ENCODE measurements at places on chromosomes 1 and 21.

DNA sequence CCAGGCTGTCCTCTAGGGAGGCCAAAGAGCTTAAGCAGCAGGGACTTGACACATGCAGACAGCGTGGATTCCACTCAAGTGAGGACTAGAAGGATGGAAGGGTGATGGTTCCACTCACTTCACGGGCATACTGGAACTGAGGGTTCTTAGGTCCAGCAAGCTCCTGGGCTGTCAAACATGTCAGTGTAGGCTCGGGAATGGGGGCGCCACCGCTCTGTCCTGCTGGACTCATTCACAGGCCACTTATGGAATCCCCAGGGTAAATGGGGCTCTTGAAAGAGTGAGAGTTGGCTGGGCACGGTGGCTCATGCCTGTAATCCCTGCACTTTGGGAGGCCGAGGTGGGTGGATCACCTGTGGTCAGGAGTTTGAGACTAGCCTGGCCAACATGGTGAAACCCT, 27.7 kb upstream of the CSF3R start:
- no peaks in the 10 kb centered on the region for H3K36me3 ChIP-seq
- no peak overlapping the region for H3K4me3 ChIP-seq
- DNase-seq = no peak
- H3K4me1 ChIP-seq = peaks cover 14% of the 10 kb centered on the region
- H3K27ac ChIP-seq = no peak overlapping the region

DNA sequence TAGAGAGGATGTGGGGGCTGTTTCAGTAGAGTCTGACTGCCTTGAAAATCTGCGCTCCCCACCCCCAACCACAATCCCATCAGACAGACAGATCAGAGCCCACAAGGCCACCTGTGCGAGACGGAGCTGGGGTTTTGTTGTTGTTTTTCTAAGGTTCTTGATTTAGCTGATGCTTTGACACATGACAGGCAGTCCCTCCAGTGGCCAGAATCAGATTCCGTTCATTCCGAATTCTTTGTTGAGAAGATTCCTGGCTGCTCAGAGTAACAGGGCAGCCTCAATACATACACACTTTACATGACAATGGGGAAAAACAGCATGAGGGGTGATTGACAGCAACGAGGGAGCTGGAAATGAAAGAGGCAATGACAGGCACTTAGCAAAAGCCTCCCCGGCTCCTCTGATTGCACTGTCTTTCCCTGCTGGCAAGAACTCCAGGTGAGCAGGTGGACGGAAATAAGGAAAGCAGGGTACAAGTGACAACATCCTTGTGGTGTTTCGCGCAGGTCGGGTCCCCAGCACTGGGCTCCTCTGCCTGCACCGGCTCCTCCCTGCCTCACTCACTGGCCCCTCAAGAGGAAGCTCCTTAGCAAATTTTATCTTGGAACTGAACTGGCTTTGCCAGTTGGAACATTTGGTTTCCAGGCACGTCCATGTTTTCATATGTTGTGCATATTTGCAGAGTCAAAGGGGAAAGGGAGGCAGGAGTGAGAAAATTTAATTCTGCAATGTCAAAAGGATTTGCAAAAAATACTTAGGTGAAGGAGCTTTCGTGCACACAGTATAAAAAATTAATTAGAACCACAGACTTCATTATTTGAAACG, 148.7 kb downstream of the PGBD5 start:
- peak; percentile 36 for DNase-seq
- H3K4me1 ChIP-seq = peaks cover 75% of the 10 kb centered on the region
- H3K36me3 ChIP-seq = peaks cover 9% of the 10 kb centered on the region
- peak overlapping the region; percentile 6 for H3K4me3 ChIP-seq

GRCh38 chr1:175572932-175573868, 170.2 kb downstream of the TNR start:
- peaks cover 17% of the 10 kb centered on the region for H3K4me1 ChIP-seq
- no peak overlapping the region for H3K27ac ChIP-seq
- no peaks in the 10 kb centered on the region for H3K27me3 ChIP-seq
- no peaks in the 10 kb centered on the region for H3K36me3 ChIP-seq
- no peak overlapping the region for H3K4me3 ChIP-seq

- DNase-seq = no peak
- H3K4me3 ChIP-seq = no peak overlapping the region
- H3K36me3 ChIP-seq = peaks cover 42% of the 10 kb centered on the region
- no peaks in the 10 kb centered on the region for H3K27me3 ChIP-seq
These were observed 11.4 kb downstream of the EMC1 start for GRCh38 chr1:19239876-19240275.

DNA sequence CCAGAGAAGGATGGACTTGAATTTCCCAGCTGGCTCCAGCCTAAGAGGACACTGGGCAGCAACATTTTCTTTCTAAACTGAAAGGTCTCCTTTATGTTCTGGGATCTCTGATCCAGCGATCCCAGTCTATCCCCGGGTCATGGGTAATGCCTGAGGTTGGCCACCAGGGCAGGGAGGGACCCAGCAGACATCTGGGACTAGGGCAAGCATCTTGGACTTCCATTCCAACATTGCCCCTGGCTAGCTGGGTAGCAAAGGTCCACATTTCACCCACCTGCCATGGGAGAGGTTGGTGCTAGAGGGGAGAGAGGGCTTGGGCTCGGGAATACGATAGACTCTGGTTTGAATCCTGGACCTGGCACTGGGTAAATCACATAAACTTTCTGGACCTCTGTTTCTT, 84.6 kb downstream of the LRRN2 start:
- no peak overlapping the region for H3K4me3 ChIP-seq
- peaks cover 6% of the 10 kb centered on the region for H3K4me1 ChIP-seq
- no peak overlapping the region for H3K27ac ChIP-seq
- no peaks in the 10 kb centered on the region for H3K36me3 ChIP-seq

All from common myeloid progenitor, CD34-positive (primary cell).